ENCODE measurements at places on chromosomes 13 and 19.

- no peak for DNase-seq
Measured at GRCh38 chr19:16376649-16377048, 52.0 kb downstream of the KLF2 start.

DNA sequence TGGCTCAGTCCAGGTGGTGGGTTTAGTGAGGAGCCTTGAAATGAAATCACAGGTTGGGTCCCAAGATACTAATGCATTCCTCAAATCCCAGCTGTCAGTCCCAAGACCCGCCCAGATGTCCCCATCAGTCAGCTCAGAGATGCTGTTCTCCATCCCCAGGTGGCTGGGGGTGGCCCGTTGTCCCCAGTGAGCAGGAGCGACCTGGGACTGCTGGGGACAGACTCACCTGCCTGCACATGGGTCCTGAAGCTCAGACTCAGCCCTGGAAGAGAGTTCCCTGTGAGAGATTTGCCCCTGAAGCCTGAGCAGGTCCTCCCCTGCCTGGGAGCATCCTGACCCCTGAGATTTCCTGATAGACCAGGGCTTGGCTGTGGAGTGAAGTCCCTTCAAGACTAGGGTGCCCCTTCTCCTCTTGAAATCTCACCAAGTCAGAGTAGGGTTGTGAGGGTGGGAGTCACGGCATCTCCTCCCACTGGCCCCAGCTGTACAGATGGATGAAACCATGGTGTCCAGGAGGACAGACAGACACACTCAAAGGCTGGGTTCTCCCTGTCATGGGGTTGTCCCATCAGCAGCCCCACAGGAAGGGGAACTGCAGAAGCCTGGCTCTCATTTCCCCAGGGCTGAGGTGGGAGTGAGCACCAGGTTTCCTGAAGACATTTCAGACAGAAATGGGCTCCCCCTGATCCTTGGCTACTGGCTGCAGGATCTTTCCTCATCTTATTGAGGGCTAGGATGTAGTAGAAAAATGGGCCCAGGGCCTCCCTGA lies 14.4 kb downstream of the LILRA5 start:
- no peak for DNase-seq

GRCh38 chr19:1453525-1454364 lies 3.8 kb downstream of the APC2 start:
- DNase-seq: peak; percentile 70

DNA sequence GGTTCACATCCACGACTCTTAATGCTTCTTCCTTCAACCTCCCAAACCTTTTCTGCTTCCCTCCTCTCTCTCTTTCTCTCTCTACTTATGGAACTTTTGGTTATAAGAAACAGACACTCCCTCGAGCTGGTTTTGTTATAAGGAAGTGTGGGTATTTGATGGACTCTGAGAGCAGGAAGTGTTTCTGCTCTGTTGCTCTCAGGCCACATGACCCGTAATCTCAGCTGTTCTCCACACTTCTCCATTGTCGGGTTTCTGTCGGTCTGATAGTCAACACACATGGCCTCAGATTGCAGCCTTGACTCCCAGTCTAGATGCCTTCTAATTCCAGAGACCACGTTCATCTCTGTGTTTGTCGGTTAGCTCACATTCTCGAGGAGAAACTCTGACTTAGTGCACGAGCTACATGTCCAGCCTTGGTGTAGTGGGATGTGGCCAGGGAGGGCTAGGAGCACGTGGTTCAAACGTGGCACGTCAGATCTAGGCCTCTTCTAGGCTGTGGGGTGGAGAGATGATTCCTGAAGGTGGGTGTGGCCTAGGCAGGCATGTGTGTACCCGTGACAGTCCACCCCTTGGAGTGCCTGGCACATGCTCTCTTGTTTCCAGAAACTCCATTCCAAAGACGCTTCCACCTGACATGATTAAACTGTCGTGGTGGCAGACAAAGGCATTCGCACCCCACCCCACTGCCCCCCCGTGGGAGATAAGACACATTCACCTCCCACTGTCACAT lies 26.3 kb downstream of the CNFN start:
- no peak for DNase-seq

DNA sequence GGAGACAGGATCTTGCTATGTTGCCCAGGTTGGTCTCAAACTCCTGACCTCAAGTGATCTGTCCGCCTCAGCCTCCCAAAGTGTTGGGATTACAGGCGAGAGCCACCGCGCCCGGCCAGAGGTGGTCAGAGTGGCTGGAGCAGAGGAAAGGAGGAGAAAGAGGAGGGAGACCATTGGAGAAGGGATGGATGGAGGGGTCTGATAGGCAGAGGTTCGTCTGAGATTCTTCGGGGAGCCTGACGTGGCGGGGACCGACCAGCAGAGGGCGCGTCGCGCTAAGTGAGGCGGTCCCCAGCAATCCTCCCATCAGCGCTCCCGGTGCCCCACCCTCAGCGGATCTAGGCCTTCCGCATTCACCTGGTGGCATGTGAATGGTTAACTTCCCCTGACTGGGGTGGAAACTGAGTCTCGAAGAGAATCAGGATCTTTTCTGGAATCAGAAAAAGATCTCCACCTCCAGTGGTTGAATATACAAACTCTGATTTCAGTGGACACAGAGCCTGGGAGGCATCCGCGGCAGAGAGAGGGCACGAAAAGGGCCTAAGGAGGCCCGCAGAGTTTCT lies 8.8 kb downstream of the GTPBP3 start:
- DNase-seq: peak; percentile 59

DNA sequence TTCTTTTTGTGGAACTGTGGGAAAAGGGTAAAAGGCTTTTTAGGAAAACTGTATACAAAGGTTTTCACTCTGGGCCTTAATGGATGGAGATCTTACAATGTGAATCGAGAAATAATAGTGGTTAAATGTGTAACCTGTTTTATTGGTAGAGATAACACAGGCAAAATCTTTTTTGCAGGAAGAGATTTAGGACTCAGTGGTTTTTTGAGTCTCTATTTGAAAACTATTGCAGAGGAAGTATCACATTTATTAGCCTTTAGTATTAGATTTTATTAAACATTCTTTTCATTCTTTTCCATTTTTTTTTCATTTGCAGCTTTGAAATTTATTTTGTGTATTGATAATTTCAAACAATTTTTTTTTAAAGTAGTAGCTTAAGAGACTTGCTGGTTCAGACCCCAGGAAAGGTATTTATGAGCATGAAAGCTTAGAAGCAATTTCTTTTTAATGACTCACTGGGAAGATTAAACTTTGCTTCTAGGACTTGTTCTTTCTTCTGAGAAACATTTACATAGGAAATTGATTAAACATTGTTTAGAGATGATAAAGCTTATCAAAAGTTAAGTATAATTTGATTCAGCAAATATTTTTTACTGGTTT lies 10.5 kb downstream of the KLF5 start:
- peak; percentile 29 for DNase-seq

Data from M059J (cell line).